ENCODE measurements at places on chromosomes 2 and 18. TPM values are rescaled to one million over a fixed set of nuclear protein-coding genes. Genes with fewer than 3 reads are reported as not detected.
A peak's percentile ranks its signal among the peaks of the same experiment; 100 is the strongest.

The GPBAR1 gene
- total RNA-seq: 1.6 TPM

The SNORC gene
- 2.4 TPM for total RNA-seq

The MPP4 gene
- 0.25 TPM for total RNA-seq

The CSRNP3 gene
- total RNA-seq: 23.0 TPM

The DPYSL5 gene
- total RNA-seq: 313 TPM

The POU3F3 gene
- 0.54 TPM for total RNA-seq

The ANKRD29 gene
- total RNA-seq: not detected

The OSR1 gene
- total RNA-seq: 0.42 TPM

The SMYD1 gene
- total RNA-seq: 0.25 TPM

The SPP2 gene
- not detected for total RNA-seq

The RNF125 gene
- 1.5 TPM for total RNA-seq

The ANO7 gene
- 2.6 TPM for total RNA-seq

The SP9 gene
- not detected for total RNA-seq

The PDE1A gene
- total RNA-seq: 4.2 TPM

The METAP1D gene
- 5.1 TPM for total RNA-seq

- DNase-seq: no peak
Observed at GRCh38 chr2:212124598-212124997, 414.0 kb downstream of the ERBB4 start.

DNA sequence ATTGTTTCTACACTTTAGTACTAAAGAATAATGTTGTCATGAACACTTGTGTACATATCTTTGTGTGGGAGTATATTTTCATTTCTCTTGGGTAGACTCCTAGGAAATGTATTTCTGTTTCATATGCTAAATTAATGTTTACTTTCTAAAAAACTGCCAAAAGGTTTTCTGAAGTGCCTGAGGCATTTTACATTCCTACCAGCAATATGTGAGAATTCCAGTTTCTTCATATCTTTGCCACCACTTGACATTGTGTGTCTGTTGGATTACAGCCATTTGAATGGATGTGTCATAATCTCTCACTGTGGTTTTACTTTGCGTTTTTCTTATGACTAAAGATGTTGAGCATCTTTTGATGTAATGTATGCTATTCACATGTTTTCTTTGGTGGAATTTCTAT is 428.2 kb upstream of the KCNH7 start:
- no peak for DNase-seq

DNA sequence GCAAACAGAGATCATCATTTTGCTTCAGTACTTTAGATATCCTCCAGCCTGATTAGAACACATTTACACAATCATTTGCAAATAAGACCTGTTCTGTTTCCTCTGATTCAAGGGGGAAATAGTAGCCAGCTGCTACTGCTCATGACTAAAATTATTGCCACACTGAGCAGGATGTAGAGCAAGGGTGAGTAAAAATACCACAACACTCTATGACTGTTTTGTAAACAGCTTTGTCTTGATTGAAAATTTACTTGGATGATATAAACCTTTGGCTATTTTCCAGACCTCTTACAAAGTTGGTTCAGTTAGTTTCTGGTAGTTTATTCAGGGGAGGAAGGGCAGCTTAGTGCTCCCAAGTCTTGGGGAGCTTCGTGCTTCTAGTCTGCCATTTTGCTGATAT is 286.4 kb upstream of the CNTNAP5 start:
- DNase-seq: no peak

DNA sequence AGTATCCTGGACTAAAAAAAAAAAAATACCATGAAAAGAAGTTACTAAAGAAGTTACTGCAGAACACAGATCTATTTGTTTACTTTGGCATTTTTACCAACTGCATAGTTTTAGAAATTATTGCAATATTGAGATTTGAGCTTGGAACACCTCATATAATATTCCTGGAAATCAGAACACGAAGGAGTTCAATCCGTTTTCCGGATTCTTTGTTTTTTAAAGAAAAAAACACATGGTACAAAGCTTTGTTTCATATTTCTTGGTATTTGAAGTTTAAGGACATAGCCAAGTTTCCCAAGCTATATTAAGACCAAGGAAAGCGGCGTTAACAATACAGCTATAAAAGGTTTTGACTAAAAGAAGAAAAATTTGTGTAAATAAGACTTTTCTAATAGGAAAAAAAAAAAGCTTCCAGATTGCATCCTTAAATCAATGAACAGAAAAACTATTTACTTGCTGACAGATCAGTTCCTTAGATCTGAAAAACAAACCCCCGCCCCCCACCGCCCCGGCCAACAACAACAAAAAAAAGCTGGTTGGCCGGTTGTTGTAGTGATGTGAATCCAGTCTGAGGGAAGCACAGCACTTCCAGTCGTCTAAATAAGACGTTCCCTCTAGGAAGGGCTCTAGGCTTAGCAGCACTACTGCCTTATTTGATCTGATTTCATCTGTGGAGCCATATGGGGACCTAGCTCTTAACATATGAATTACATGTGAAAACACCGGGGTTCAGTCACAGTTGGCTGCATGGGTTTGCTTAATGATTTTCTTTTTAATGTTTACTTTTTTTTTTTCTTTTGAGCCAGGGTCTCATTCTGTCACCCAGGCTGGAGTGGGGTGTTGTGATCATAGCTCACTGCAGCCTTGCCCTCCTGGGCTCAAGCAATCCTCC is 2.5 kb upstream of the RHOB start:
- DNase-seq: no peak

GRCh38 chr18:59220164-59220783 is 316 bp downstream of the GRP start:
- peak; percentile 44 for DNase-seq

DNA sequence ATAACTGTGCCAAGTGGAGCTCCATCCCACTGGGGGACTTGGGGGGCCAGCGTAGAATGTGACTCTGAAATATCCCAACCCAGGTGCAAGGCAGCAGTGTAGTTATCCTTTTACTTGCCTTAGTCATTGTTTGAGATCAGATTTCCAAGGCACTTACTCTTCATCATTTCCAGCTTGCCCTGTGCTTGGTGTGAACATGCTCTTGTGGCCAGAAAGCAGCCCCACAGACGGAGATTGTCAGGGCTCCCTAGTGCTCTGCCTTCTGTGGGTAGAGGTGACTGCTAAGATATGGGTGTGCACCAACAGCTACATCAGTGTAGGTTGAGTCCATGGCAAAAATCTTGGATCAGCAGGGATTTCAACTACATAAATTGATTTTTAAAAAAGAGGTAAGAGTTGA is 2010.0 kb upstream of the PIK3C3 start:
- no peak for DNase-seq

- DNase-seq: peak; percentile 47
Observed at GRCh38 chr2:110115291-110116032, at the start of gene MALL. Gene MALL (minus strand): TSS chr2:110115822. CDS start chr2:110115792, 30 bp downstream.

DNA sequence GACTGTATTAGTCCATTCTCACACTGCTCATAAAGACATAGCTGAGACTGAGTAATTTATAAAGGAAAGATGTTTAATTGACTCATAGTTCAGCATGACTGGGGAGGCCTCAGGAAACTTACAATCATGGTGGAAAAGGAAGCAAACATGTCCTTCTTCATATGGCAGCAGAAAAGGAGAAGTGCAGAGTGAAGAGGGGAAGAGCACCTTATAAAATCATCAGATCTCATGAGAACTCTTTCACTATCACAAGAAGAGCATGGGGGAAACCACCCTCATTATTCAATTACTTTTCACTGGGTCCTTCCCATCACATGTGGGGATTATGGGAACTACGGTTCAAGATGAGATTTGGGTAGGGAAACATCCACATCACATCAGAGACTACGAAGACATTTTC is 43.0 kb upstream of the CAVIN2 start:
- no peak for DNase-seq

DNA sequence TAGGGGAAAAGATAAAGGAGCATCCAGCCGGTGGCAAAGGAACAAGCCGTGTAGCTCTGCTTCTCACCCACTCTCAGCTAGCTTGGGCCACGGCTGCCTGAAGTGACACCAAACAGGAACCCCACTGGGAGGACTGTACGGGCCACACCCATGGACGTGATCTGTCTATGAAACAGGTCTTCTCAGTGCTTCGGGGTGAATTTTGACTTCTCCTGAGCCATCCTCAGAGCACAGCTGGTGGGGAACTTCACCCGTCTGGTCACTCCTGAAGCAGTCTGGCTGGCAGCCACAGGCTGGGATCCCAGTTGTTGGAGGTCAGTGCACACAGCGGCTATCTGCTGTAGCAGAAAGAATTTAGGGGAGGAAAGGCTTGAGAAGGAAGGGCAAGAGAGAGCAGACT is 223.8 kb downstream of the FAM210A start:
- DNase-seq: no peak

GRCh38 chr2:120231974-120232635 is 8.9 kb upstream of the TMEM185B start:
- no peak for DNase-seq

DNA sequence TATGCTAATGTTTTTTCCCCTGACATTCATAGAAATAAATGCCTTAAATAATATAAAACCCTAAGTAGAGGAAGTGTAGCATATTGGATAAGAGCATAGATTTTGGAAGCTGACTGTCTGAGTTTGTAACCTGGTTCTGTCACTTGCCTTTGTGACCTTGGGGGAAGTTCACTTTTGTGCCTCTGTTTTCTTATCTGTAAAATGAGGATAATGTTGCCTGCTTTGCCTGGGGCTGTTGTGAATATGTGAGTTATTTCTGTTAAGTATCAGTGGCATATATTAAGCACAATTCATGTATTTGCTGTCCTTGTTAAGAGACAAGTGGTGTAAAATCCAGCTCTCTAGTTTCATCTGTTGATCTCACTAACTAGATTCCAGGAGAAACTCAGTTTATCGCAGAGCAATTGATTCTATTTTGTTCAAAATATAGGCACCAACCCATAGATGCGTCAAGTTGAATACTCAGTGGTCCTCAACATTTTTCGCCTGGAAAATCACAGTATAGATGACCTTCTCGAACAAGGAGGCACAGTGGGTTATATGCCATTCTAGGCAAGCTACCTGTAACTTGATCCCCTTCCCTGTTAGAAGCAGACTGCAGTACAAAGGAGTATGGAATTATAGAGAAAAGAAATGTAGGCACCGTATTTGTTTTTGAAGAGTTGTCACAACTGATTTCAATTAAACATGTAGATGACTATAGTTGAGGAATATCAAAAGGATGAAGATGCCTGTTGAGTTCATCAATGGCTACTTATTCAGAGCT is 67.0 kb downstream of the SOCS6 start:
- no peak for DNase-seq

DNA sequence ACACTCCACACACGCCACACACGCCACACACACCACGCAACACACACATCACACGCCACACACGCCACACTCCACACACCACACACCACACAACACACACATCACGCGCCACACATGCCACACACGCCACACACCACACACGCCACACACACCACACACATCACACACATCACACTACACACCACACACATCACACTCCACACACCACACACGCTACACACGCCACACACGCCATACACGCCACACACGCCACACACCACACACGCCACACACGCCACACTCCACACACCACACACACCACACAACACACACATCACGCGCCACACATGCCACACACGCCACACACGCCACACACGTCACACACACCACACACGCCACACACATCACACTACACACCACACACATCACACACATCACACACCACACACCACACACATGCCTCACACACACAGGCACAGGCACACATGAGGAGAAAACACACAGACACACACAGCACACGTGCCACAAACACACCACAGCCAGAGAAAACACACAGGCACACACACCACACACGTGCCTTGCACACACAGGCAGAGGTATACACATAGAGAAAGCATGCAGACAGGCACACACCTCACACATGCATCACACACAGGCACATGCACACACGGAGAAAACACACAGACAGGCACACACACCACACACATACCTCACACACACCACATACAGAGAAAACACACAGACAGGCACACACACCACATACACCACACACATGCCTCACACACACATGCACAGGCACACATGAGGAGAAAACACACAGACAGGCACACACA is 241.5 kb upstream of the MYT1L start:
- no peak for DNase-seq

DNA sequence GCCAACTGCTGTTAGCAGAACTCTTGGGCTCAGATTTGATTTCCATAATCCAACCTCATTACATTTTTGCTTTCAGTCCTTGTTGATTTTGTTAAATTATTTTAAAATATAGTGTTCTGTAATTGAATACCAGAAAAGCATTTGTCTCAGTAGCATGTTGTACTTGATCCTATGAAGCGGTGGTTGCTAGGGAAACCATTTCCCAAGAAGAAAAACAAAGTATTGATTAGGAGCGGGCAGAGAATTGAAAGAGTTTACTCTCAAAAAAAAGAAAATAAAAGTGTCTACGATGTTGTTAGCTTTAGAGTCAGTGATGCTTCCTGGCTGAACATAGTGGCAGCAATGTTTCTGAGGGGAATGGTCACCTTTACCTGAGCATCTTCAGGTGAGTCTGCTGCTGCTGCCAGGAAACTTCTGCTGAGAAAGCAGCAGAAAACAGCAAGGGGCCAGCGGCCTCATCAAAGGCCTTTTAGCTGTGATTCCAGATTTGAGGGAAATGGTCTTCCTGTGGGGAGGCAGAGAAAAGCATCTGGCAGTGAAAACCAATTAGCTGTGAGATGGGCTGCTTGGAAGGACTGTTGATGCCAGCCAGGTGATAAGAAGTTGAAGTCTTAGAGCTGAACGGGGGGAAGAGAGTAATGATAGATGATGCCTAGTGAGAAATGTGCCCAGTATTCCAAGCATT is 37.1 kb downstream of the CRIM1 start:
- DNase-seq: no peak

DNA sequence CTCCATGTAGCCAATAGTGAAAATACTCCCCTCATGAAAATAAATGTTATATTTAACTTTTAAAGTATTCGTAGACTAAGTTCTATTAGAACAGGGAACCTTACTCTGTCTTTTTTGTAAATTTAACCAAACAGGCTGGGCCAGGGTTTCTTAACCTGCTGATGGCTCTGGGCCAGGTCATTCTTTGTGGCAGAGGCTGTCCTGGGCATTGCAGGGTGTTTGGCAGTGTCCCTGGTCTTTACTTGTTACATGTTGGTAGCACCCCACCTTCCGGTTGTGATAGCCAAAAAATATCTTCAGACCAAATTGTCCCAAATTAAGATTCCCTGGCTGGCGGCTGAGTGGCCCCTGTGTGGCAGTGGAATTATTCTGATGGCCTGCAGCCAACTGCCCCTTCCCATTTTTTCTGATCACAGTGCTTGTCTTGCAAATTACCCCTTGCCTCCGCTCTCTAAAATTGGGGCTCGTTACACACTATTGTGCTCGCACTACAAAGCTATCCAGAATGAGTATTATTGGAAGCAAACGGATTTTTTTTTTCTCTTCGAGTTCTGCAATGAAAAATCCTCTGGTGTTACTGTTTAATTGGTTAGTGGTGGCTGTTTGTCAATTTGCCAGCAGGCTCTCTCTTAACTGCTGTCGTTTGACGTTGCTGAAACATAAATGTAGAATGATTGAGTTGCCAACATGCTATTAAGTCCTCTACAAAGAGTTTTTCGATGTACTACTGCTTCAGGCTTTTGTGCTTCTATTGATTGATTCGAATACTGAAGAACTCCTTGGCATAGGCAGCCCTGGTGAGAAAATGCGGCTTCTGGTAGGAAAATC is 216.9 kb downstream of the SH3RF3 start:
- no peak for DNase-seq

- no peak for DNase-seq
Observed at GRCh38 chr2:111160758-111161157, 40.0 kb downstream of the BCL2L11 start.

- DNase-seq: no peak
Observed at GRCh38 chr2:23756593-23757292, 170.2 kb downstream of the ATAD2B start.

GRCh38 chr18:48028696-48029095 is 98.2 kb upstream of the SMAD2 start:
- DNase-seq: no peak
